NCI-H446 (cell line): ENCODE measurements at places on chromosomes 12 and 14.
A peak's percentile ranks its signal among the peaks of the same experiment; 100 is the strongest.

GRCh38 chr12:54932691-54933090 is 51.9 kb downstream of the TESPA1 start:
- no peak for DNase-seq

- DNase-seq: no peak
These were observed 1.4 kb downstream of the ATF1 start for GRCh38 chr12:50765095-50765911.

- peak; percentile 75 for DNase-seq
These were observed 67.0 kb downstream of the CRADD start for GRCh38 chr12:93743999-93744689.

DNA sequence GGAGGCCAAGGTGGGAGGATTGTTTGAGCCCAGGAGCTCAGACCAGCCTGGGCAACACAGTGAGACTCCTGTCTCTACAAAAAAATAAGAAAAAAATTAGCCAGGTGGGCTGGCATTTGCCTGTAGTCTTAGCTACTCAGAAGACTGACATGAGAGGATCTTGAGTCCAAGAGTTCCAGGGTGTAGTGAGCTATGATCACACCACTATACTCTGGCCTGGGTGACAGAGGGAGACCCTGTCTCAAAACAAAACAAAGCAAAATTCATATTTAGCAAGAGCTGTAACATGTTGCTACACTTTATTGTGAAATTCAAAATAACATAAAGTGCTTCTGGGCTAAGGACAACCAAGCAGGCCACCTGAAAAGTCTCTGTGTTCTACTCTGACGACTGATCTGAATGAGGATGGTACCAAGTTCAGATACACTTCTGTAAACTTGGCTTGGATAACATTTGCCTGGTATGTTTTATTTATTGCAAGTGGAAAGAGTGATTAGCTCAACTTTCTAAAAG is 11.6 kb upstream of the STRN3 start:
- no peak for DNase-seq

GRCh38 chr12:27524494-27524835 is 459 bp downstream of the PPFIBP1 start:
- DNase-seq: no peak

GRCh38 chr14:45727133-45727532 is 474.1 kb upstream of the MIS18BP1 start:
- no peak for DNase-seq
